Stimulated activated CD8-positive, alpha-beta memory T cell treated with anti-CD3 and anti-CD28 coated beads, Interleukin-15, amount 100 ng/mL, for 48 hours (primary cell): ENCODE measurements at places on chromosomes 16 and 17.

GRCh38 chr16:80319181-80319580, 221.6 kb upstream of the DYNLRB2 start:
- no peak for DNase-seq

- no peak for DNase-seq
Measured at GRCh38 chr17:13030459-13031300, 12.9 kb upstream of the ELAC2 start.

GRCh38 chr17:36894925-36895324, 42.4 kb upstream of the LHX1 start:
- DNase-seq: no peak

- DNase-seq: no peak
Measured at GRCh38 chr16:4957420-4957719, 760 bp upstream of the SEC14L5 start.

DNA sequence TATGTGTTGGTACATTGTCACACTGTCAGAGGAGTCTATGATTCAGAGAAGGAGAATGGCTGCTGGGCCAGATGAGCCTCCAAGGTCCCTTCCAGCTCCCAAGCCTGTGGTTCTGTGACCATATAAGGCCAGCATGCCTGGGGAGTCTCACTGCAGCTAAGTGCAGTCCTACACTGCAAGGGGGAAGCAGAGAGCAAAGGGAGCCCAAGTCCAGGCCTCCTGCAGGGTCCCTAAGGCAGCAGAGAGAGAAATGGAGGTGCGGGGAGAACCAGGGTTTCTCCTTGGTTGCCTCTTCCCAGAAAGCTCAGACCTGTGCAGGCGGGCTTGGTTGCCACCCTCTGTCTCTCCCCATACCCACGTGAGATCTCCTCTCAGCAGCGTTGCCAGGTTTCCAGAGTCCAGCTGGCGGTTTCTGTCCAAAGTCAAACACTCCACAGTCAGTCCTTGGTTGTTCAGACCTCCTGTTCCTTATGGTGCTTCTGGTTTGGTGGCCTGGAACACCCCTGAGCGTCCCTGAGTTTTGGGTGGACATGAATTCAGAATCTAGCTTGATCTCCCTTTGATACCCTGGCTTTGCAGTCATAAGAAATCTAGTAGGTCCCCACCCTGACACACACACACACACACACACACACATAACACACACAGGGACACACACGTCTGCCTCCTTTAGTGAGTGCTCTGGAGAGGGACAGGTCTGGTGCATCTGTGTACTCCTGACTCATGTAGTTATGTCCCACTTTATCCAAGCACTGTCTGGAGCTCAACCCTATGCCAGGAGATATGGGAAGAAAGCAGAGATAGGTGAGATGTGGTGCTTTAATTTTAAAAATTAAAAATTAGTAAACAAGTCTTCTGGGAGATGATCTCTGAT, 78.8 kb downstream of the GNAO1 start:
- DNase-seq: no peak

DNA sequence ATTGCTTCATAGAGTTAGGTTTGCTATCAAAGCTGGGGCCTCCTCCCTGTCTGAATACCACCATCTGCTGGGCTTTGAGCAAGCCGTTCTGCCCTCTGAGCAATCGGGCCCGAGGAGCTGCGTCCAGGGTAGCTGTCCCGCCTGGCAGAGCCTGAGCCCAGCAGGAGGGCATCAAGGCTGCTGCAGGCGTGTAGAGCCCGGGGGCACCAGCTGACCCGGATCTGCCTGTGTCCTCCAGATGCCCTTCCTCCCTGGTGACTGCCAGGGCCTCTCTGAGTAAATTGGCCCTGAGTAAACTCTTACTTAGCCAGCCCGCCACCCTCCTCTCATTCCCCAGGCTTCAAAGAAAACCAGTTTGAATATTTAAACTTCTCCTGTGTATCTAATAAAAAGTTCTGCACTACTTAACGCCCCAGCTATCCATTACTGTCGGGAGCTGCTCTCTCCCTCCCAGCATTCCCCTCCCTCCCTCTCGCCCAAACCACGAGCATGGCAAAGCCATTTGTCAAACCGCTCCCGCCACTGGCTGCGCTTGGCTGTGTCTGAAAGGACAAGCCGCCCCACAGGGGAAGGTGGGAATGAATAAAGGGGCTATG, 16.4 kb downstream of the CDK5RAP3 start:
- DNase-seq: no peak

GRCh38 chr16:16007743-16008111, 58.3 kb downstream of the ABCC1 start:
- no peak for DNase-seq

DNA sequence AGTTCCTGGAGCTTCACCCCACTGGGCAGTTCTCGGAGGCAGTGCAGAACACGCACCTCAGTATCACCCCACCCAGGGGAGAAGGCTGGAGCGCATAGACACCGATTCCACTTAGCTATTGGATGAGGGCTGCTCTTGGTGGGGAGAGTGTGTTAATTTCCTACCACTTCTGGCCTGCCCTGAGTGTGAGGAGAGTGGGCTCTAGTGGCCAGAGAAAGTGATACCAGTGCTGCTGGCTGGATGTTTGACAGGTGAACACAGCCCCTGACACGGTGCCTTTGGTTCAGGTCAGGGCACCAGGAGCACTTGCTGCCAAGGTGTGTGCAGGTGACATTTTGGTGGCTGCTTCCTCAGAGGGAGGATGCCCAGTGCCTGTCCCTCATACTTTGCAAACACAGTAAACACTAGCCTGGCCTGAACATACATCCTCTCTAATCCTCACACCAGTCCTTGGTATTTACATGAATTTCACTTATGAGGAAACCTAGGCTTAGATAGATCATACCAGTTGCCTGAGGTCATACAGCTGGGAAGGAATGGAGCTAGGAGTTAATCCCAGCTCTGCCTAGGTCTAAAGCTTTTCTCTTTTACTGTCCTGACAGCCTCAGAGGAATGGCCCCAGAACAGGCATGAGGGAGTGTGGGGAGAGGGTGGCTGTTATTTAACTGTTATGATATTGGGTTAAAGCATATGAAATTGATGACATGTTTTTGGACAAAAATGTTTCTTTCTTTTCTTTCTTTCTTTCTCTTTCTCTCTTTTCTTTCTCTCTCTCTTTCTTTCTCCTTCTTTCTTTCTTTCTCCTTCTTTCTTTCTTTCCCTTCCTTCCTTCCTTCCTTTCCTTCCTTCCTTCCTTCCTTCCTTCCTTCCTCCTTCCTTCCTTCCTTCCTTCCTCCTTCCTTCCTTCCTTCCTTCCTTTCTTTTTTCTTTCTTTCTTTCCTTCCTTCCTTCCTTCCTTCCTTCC, 21.0 kb upstream of the ITGAX start:
- DNase-seq: no peak

GRCh38 chr17:17533901-17534441, 37.8 kb upstream of the RASD1 start:
- DNase-seq: no peak

DNA sequence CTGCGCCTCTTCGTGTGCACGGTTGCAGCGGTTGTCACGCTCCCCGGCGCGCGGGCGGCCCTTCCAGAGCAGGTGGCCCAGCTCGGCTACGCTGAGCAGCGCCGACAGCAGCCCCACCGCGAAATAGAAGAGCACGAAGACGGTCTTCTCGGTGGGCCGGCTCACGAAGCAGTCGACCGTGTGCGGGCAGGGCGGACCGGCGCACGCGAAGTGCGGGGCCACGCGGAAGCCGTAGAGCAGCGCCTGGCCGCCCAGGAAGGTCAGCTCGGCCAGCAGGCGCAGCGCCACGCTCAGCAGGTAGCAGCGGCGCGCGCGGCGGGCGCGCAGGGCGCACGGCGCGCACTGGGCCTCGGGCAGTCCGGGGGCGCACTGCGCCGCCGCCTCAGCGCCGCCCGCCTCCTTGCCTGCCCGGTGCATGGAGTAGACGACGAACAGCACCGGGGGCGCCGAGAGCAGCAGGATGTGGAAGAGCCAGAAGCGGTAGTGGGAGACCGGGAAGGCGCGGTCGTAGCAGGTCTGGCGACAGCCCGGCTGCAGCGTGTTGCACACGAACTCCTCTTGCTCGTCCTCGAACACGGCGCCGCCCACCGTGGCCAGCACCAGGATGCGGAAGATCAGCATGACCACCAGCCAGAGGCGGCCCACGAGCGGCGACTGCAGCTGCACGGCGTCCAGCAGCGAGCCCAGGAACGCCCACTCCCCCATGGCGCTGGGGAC, 1.3 kb downstream of the GJD3 start:
- DNase-seq: no peak

DNA sequence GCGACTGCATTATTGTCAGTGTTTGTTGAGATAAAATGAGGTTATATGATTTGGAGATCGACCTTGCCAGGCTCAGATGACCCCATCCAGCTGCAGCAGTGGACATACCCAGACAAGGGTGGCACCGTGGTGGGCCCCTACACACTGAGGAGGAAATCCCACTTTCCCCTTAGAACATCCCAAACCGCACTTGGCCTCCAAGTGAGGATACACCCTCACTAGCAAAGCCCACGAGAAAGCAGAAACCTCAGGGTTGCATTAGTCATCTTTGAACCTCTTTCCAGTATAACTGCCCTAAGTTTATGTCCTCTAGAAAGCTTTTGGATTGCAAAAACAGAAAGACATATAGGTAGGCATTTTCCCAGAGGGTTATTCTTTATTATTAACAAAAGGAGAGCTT, 101.5 kb downstream of the CLEC16A start:
- no peak for DNase-seq

- DNase-seq: no peak
Measured at GRCh38 chr16:73403291-73403690, 355.4 kb upstream of the ZFHX3 start.

- no peak for DNase-seq
Measured at GRCh38 chr16:53598511-53599275, 95.7 kb upstream of the AKTIP start.

DNA sequence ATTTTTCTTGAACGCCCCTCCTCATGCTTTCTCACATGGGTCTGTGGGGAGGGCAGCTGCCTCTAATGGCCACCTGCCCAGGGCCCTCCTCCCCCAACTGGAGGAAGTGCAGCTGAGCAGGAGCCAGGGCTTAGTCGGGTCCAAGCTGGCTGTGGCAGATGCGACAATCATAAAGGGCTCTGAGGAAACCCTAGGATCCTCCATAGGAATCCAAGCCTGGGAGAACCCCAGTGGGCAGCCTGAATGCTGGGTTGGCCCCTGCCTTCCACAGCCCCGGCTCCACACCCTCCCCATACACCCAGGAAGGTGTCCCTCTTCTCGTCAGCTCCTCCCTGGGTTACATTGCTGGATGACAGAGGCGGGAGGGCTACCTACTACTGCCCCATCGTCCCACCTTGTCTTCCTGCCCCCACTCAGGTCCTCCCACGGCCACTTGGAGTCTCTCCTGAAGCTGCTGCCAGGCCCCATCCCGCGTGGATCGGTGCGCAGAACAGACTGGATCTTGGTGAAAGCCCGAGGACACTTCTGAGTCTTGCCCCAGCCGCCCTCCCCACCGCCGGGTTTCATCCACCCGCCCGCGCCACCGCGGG, 15.6 kb upstream of the CBFB start:
- no peak for DNase-seq

GRCh38 chr16:89434490-89434889, 55.9 kb downstream of the ANKRD11 start:
- no peak for DNase-seq

GRCh38 chr16:58378401-58378800, 13.9 kb upstream of the GINS3 start:
- no peak for DNase-seq

GRCh38 chr16:21162661-21163151, 4.2 kb downstream of the LDAF1 start:
- DNase-seq: no peak

- no peak for DNase-seq
Measured at GRCh38 chr17:35541434-35541833, 4.0 kb upstream of the SLFN12L start.

GRCh38 chr17:83099086-83099555, 19.7 kb downstream of the METRNL start:
- no peak for DNase-seq

GRCh38 chr17:76897023-76897422, 28.8 kb downstream of the MGAT5B start:
- DNase-seq: no peak
